GM04503 (cell line): ENCODE measurements at places on chromosomes 3 and 15.

GRCh38 chr3:184320104-184320445 is 5.7 kb downstream of the EIF4G1 start:
- DNase-seq, result peak; percentile 86

GRCh38 chr3:31193871-31194270 is 299.4 kb upstream of the GADL1 start:
- DNase-seq, result no peak

GRCh38 chr3:69297501-69297900 is 88.4 kb downstream of the FRMD4B start:
- no peak for DNase-seq

- no peak for DNase-seq
Observed at GRCh38 chr3:102084704-102085103, 235.4 kb downstream of the NFKBIZ start.

DNA sequence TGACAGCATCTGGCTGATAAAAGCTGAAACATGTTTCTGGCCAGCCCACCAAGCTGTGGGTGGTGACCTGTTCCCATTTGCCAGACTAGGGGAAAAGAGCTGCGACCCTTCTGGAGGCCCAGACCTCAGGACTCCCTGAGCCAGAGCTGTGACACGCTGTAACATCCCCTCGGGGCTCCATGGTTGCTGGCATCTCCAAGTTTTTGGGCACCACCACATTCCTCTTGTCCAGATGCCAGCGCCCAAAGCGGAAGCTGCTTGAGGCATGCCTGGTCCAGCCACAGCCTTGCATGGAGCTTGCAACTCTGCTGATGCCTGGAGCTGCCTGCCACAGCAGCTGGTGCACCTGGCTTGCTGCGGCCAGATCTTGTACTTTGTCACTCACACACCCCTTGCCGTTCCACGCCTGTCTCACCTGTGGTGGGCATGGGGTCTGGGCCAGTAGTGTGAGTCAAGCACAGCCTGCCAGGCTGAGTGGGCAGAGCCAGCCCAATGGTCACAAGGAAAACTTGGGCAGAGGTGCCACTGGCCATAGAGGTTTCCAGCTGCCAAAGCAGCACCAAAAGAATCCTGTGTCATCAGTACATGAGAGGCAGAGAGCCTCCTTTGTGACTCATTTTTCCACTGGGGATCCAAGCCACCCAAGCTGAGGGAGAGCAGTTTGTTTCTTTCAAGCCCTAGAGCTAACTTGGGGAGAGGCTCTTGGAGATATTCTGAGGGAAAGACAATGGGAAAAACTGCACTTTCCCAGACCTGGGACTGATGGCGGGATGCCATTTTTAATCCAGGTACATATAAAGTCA is 45.7 kb upstream of the PTX3 start:
- DNase-seq, result no peak

DNA sequence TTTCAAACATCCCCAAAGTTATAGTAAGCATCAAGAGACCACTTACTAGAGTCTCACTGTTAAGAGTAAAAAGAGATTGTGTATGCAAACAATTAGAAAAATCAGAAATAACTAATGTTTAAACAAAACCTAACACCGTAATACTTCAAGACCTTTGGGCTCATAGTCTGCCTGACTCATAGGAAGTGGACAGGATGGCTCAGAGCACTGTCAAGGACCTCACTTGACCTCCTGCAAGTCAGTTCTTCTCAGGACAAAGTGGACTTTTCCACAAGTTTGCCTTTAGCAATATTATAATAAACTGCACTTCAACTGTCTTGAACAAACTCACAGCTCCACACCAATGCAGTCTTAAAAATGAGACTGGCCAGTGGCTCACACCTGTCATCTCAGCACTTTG is 34.8 kb downstream of the IL12A start:
- DNase-seq, result no peak

DNA sequence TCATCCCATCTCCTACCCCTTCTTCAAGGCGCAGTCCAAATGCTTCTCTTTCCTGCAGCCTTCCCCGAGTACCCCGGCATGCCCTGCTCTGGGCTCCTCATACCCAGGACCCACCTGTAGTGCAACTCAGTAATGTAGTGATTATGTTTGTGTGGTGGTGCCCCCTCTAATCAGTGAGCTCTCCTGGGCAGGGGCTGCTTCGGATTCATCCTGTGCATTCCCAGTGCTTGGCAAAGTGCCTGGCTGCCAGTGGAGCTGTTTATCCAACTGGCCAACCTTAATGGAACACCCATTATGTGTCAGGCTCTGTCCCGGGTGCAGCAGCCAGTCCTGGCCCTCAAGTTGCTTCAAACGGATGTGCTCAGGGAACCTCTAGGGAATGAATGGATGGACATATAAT is 174.4 kb upstream of the LINGO1 start:
- no peak for DNase-seq
